ENCODE measurements at places on chromosomes 4 and X. TPM values are rescaled to one million over a fixed set of nuclear protein-coding genes. Genes with fewer than 3 reads are reported as not detected.

The POU4F2 gene
- not detected for total RNA-seq

The HS3ST1 gene
- 0.90 TPM for total RNA-seq

The PASD1 gene
- total RNA-seq, result not detected

The NOX1 gene
- not detected for total RNA-seq

The ADH7 gene
- not detected for total RNA-seq

Data from A549 treated with GW870086 at 1 μM for 4 hours (cell line).